ENCODE measurements at places on chromosomes 7 and 10. TPM values are rescaled to one million over a fixed set of nuclear protein-coding genes. Genes with fewer than 3 reads are reported as not detected.

The SLC26A3 gene
- not detected for total RNA-seq

The CPA1 gene
- total RNA-seq = not detected

The KIAA1217 gene
- total RNA-seq = 12.2 TPM

The GPR15LG gene
- total RNA-seq = not detected

The NRCAM gene
- total RNA-seq = 3.4 TPM

The OR6B1 gene
- total RNA-seq = not detected

The OPALIN gene
- not detected for total RNA-seq

The ARHGEF35 gene
- 2.8 TPM for total RNA-seq

The GJC3 gene
- not detected for total RNA-seq

The AOAH gene
- not detected for total RNA-seq

The CRCP gene
- 37.3 TPM for total RNA-seq

The MRLN gene
- not detected for total RNA-seq

The CAV2 gene
- 113 TPM for total RNA-seq

The FEZF1 gene
- total RNA-seq = not detected

The MARCHF5 gene
- total RNA-seq = 10.3 TPM

All from hair follicle dermal papilla cell (primary cell).